ENCODE measurements at places on chromosomes 1 and 21. TPM values are rescaled to one million over a fixed set of nuclear protein-coding genes. Genes with fewer than 3 reads are reported as not detected.

The UQCRHL gene
- 7.0 TPM for total RNA-seq

The RNU1-1 gene
- not detected for total RNA-seq

The PIGC gene
- total RNA-seq, result 40.0 TPM

The EXO1 gene
- total RNA-seq, result 24.6 TPM

The ERICH3 gene
- total RNA-seq, result not detected
